ENCODE measurements at places on chromosomes 1 and 21.

DNA sequence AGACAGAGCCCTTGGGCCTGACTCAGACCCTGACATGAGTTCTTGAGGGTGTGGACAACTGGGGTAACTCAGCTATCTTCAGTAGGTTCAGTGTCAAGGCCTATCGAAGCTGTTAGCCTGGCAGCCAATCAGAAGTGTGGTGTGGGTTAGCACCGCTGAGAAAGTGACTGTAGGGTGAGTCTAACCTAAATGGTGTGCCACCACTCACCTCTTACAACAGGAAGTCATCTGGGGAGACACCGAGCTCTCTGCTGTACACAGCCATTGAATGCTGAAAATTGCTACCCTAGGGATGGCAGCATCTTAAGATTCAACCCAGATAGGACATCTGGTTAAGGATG lies 44.6 kb downstream of the RASSF5 start:
- DNase-seq = no peak

DNA sequence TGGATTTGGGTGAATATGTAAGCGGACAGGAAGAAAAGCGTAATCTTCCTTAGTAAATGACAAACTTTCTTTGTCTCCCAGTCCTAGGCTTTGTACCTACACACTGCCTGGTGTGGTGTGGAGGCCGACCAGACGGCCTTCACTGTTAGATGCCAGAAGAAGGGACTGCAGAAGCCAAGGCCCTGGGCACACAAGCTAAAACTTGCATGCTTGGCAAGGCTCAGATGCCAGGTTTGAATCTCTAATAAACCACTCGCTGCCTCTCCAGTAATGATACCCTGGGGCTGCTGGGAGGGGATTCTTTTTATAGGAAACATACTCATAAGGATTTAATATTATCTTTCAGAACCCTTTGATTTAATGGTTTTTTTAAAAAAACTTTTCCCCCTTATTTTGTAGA lies 263.8 kb downstream of the PTPRC start:
- DNase-seq = peak; percentile 73

DNA sequence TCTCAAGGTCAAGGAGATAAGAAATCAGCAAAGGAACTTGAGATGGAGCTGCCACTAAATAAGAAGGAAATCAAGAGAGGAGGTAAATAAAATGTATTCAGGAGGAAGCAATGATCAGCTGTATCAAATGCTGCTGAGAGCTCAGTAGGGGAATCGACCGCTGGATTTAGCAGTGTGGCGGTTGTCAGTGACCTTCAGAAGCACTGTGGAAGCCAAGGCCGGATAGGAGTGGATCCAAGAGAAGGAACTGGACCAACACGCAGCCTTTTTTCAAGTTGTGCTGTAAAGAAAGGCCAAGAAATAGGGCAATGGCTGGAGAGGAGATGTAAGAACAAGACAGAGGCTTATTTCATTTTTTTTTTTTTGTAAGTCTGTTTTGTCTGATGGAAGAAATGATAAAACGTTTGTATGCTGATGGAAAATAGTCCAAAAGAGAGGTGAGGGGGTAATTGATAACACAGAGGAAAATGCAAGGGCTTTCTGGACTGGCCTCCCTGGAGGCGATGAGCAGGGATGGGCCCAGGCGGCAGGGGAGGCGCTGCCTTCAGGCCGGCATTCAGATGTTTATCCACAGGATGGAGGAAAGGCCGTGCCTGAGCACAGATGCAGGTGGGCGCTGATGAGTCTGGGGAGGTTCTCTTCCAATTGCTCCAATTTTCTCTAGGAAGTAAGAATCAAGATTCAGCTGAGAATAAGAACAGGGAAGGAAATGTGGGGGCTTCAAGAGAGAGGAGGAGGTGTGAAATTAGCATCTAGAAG lies 17.5 kb upstream of the FAM43B start:
- no peak for DNase-seq

DNA sequence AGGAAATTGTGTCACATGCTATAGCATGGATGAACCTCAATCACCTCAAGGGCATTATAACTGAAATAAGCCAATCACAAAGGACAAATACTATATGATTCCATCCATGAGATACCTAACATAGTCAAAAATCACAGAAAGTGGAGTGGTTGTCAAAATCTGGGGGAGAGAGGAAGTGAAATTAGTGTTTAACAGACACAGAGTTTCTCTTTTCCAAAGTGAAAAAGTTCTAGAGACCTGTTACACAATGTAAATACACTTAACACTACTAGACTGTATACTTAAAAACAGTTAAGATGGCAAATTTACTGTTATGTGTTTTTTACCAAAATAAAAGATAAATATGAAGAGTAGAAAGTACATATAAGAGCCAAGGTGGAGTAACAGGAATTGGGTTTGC lies 31.8 kb downstream of the ZNF644 start:
- no peak for DNase-seq

GRCh38 chr1:150512846-150513245 lies 2.7 kb upstream of the FALEC start:
- no peak for DNase-seq

- DNase-seq = no peak
Measured at GRCh38 chr1:156951371-156951770, 30.9 kb downstream of the LRRC71 start.

DNA sequence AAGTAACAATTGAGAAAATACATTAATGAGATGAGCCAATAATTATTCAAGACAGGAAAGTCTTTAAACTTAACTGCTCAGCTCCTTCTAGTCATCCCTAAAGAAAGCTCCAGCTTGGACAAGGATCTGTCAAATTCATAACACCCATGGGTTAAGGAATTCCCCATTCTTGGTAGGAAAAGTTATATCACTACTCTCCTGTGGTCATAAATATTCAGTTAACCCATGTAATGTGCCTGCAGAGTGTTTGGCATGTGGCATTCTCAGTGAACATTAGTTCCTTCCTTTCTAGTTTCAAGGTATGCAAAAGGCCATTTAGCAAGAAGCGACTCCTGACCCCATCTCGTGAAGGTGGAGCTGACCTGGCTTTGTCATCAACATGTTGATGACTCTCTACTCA lies 76.7 kb upstream of the VCAM1 start:
- no peak for DNase-seq

DNA sequence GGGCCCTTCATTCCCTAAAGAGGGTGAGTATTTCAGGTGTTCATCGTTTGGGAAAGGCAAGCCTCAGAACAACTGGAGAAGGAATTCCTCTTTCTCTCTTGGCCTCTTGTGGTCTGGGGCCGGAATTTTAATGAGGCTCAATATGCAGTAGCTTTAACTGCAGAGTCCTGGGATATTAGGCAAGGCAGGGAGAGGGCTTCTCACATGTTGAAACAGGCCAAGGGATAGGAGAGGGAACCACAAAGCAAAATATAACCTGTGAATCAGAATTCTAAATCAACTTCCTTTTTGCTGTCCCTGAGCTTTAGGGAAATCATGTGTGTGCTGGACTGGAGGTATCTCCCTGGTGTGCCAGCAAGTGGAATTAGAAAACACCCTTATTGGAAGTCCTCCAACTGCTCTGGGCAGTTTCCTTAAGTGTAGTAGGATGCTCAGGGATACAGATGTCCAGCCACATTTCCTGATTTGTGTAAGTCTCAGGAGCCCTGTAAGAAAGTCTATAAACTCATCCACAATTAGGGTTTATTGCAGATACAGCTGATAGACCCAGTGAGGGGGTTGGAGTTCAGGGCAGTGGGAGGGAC lies 215.8 kb upstream of the ZRANB2 start:
- peak; percentile 80 for DNase-seq

GRCh38 chr1:164804366-164804765 lies 245.4 kb downstream of the PBX1 start:
- no peak for DNase-seq

DNA sequence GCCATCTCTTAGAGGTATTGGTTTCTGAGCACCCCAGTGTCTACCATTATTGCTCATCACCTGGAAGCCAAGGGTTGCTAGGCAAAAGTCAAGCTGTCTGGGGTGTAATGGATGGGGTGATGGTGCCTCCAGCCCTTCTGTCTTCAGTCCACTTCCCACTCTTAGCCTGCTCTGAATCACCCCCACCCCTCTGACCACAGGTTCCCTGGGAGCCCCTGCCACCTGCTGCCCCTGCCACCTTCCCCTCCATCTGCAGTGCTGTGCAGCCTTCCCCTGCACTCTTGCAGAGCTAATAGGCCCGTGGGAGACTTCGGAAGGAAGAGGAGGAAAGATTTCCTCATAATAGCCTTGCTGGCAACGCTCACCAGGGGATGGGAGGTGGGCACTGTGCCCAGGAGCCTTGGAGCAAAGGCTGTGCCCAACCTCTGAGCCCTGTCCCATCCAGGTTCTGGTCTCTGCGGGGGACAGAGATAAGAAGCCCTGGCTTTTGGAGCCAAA lies 35.5 kb downstream of the CAPN2 start:
- peak; percentile 94 for DNase-seq

GRCh38 chr1:6329851-6330250 lies 63.7 kb downstream of the ACOT7 start:
- no peak for DNase-seq

All from MCF 10A (cell line).